ENCODE measurements at places on chromosomes 7 and 10. TPM values are rescaled to one million over a fixed set of nuclear protein-coding genes. Genes with fewer than 3 reads are reported as not detected.

The LHPP gene
- 2.6 TPM for total RNA-seq

- DNase-seq, result no peak
Observed at GRCh38 chr10:15672469-15672868, 47.3 kb downstream of the ITGA8 start.

DNA sequence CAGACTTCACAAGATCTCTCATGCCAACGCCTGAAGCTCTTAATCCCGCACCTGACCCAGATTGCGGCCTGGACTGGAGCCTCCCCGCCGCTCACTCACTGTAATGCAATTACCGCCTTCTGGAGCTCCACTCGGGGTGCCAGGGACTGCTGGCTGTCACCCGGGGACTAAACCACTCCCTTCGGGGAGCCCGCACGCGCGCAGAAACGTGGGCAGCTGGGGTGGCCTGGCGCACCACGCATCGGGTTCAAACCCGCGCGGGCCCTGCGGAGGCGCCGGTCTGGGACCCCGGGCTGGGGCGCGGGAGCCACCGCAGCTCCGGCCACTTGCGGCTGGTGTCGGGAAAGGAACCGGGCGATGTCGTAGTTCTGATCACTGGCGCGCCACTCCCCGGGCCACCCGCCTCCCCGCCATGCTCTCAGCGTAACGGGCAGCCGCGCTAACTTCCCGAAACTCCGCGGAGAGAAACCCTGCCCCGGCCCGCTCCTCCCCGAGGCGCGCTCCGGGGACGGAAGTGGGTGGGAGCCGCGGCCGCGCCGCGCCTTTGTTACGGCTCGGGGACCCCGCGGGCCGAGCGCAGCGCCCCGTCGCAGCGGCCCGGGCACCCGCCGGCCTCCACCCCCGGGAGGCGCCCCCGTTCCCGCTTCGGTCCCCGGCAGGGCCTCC lies 100.3 kb upstream of the SVIL start:
- peak; percentile 48 for DNase-seq

GRCh38 chr10:71460615-71461014 lies 63.9 kb downstream of the CDH23 start:
- DNase-seq, result no peak

The AKR1E2 gene
- total RNA-seq, result not detected

The BHLHA15 gene
- total RNA-seq, result not detected

The CNPY1 gene
- total RNA-seq, result 1.7 TPM

DNA sequence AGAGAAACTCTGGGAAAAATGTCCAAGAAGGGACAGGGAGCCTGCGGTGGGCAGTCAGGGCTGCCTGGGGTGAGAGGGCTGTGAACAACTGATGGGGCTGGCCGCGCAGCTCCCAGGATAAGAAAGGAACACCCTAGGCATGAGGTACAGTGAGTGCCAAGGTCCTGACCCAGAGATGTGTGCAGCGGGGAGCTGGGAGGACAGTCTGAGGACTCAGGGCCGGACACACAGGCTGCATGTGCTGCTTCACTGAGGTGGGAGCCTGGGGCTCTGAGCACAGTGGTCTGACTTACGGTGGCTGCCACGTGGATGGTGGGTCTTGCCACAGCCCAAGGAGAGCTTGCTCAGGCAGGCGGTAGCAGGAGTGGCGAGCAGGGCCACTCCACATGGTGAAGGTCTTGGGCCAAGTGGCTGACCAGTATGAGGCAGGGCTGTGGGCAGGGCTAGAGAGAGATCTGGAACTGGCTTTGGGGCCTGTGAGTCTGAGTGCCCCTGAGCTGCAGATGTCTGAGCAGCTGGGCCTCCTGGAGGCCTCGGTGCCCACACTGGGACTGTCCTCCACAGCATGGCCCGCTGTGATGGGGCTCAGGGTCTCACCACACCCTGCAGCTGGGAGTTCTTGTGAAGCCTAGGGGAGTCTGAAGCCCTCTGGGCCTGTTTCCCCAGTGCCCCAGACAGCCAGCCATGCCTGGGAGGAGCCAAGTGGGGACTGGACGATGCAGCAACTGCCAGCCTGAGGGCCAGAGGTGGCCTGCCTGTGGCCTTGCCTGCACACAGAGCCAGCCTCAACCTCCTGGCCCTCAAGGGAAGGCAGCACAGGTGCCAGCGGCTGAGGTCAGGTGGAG lies 60.3 kb downstream of the RASGEF1A start:
- DNase-seq, result no peak

GRCh38 chr7:151425670-151426440 lies 14.1 kb downstream of the CRYGN start:
- peak; percentile 59 for DNase-seq

GRCh38 chr10:106513352-106513771 lies 651.1 kb downstream of the SORCS1 start:
- DNase-seq, result no peak

- DNase-seq, result peak; percentile 88
Observed at GRCh38 chr7:106056513-106057203, 55.5 kb downstream of the SYPL1 start.

DNA sequence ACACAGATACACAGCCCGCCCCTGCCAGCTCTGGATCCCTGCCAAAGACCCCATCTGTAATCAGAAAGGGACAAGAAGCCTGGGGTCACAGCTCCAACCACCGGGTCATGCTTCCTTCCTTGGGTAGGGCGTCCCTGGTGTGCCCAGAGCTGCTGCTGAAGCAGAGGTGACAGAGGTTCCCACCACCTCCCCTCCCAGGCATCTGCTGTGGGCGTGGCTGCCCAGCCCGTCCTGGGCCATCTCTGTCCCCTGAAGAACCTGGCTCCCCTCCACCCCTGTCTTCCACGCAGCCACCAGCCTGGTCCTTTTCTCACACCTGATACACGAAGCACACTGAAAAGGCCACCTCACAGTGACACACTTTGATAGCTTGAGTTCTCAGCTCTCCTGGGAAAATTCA lies 38.2 kb upstream of the CPXM2 start:
- DNase-seq, result no peak

- no peak for DNase-seq
Observed at GRCh38 chr7:85065888-85066485, 120.9 kb downstream of the SEMA3D start.

The TMEM72 gene
- not detected for total RNA-seq

The ARL5B gene
- 14.6 TPM for total RNA-seq

DNA sequence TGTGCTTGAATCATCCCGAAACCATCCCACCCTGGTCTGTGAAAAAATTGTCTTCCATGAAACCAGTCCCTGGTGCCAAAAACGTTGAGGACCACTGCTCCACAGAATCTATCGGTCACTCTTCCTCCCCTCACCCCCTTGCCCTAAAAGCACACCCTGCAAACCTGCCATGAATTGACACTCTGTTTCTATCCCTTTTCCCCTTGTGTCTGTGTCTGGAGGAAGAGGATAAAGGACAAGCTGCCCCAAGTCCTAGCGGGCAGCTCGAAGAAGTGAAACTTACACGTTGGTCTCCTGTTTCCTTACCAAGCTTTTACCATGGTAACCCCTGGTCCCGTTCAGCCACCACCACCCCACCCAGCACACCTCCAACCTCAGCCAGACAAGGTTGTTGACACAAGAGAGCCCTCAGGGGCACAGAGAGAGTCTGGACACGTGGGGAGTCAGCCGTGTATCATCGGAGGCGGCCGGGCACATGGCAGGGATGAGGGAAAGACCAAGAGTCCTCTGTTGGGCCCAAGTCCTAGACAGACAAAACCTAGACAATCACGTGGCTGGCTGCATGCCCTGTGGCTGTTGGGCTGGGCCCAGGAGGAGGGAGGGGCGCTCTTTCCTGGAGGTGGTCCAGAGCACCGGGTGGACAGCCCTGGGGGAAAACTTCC lies 784 bp upstream of the SERPINE1 start:
- peak; percentile 99 for DNase-seq

- DNase-seq, result no peak
Observed at GRCh38 chr7:45969940-45970339, 48.9 kb upstream of the IGFBP3 start.

The DNAJC12 gene
- total RNA-seq, result 3.4 TPM

The PAX2 gene
- not detected for total RNA-seq

DNA sequence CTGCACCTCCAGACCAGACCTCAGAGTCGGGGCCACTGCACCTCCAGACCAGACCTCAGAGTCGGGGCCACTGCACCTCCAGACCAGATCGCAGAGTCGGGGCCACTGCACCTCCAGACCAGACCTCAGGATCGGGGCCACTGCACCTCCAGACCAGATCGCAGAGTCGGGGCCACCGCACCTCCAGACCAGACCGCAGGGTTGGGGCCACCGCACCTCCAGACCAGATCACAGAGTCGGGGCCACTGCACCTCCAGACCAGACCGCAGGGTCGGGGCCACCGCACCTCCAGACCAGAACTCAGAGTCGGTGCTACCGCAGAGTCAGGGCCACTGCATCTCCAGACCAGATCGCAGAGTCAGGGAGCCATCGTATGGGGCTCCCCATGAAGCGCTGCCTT lies 105.9 kb downstream of the ACTR3B start:
- no peak for DNase-seq

The NCF1 gene
- not detected for total RNA-seq

DNA sequence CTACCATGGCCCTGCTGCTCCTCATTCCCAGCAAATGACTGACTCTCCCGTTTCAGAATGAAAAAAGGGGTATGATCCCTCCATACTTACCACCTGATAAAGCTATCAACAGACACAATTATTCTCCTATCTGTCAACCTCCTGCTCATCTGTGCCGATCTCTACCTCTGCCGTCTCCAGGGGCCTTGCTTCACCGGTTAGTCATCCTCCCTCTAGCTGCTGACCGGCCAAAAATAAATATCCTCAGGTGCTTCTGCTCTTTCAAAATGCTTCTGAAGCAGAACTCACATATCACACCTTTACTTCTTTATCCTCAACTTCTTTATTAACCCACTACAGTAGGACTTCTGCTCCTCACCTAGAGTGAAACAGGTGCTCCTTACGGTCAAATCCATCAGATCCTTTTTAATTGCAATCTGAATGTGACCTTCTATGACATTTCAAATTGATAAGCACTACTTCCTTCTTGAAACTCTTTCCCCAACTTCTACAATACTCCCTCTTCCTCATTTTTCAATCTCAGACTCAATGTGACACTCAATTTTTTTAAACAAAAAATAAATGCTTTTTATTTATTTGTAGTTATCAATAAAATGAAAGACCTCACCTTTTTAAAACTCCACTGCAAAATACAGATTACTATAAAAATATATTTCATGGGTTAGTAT lies 63.2 kb downstream of the LMBR1 start:
- DNase-seq, result no peak

The CDHR3 gene
- 0.74 TPM for total RNA-seq

- no peak for DNase-seq
Observed at GRCh38 chr7:101140339-101140699, 13.4 kb downstream of the SERPINE1 start.

GRCh38 chr7:47803025-47803424 lies 145.2 kb downstream of the PKD1L1 start:
- no peak for DNase-seq

DNA sequence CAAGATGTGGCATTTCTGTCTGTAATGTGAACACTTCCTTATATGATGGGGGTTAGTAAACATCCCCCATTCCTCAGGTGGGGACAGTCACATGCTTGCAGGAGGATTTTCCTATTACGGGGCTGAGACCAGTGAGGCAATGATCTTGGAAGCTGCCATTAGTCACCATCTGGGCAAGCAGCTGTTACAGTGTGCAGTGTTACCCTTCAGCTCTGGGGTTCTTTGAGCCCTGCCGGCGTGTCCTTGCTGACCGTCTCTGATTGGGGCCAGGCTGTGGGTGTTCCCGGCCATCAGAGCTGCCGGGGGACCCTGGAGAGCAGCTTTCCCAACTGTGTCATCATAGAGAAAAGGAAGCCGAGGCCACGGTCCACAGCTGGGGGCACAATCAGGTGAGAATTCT lies 126.8 kb upstream of the FAM20C start:
- DNase-seq, result peak; percentile 61

DNA sequence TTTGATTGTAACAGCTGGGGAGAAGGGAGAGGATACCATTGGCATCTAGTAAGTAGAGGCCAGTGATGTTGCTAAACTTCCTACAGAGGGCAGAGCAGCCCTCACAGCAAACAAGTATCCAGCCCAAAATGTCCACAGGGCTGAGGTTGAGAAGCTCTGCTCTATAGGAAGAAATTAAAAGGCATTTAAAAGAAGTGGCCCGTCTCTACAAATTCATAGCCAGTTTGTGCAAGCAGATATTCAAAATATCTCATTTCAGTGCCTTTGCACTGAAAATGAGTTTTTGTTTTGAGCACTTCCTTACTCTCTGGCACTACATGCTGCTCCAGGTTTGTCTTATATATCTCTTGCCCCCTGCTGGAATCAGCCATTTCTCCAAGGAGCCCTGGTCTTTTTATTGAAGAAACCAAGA lies 330.0 kb downstream of the BBS9 start:
- peak; percentile 38 for DNase-seq

The ASAH2B gene
- total RNA-seq, result 4.5 TPM

- DNase-seq, result no peak
Observed at GRCh38 chr7:117273814-117274225, 49.0 kb downstream of the WNT2 start.

- no peak for DNase-seq
Observed at GRCh38 chr7:66088861-66089838, 13.5 kb downstream of the ASL start.

GRCh38 chr7:7584653-7585052 lies 18.0 kb downstream of the MIOS start:
- no peak for DNase-seq

The CPEB3 gene
- total RNA-seq, result 0.46 TPM

DNA sequence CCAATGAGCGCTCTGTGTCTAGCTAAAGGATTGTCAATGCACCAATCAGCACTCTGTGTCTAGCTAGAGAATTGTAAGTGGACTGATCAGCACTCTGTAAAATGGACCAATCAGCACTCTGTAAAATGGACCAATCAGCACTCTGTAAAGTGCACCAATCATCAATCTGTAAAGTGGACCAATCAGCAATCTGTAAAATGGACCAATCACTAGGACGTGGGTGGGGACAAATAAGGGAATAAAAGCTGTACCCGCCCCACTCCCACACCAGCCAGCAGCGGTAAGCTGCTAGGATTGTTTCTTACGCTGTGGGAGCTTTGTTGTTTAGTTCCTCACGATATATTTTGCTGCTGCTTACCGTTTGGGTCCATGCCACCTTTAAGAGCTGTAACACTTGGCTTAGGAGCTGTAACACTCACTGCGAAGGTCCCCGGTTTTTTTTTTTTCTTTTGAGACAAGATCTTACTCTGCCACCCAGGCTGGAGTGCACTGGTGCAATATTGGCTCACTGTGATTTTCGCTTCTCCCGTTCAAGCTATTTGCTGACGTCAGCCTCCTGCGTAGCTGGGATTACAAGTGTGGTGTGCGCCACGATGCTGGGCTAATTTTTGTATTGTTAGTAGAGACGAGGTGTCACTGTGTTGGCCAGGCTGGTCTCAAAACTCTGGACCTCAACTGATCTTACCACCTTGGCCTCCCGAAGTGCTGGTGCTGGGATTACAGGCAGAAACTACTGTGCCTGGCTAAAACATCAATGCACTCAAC lies 184.8 kb downstream of the PTPN20 start:
- DNase-seq, result no peak

GRCh38 chr7:95018021-95018420 lies 110.6 kb downstream of the PPP1R9A start:
- no peak for DNase-seq

The FANK1 gene
- total RNA-seq, result 3.1 TPM

The OPALIN gene
- total RNA-seq, result not detected

The INA gene
- 0.46 TPM for total RNA-seq

The PRXL2A gene
- 27.0 TPM for total RNA-seq
